ENCODE measurements at places on chromosomes 6 and 20. TPM values are rescaled to one million over a fixed set of nuclear protein-coding genes. Genes with fewer than 3 reads are reported as not detected.

The MCHR2 gene
- total RNA-seq = not detected

The HLA-DMB gene
- 24.8 TPM for total RNA-seq

The SCRT2 gene
- total RNA-seq = not detected

The AKAP7 gene
- total RNA-seq = 2.1 TPM

The RIPPLY2 gene
- total RNA-seq = not detected

The C6orf141 gene
- 22.8 TPM for total RNA-seq

GRCh38 chr6:146968041-146968760, 236.0 kb upstream of the STXBP5 start:
- H3K27ac ChIP-seq = no peak overlapping the region
- H3K4me1 ChIP-seq = no peaks in the 10 kb centered on the region
- no peak for DNase-seq
- H3K4me3 ChIP-seq = no peak overlapping the region

DNA sequence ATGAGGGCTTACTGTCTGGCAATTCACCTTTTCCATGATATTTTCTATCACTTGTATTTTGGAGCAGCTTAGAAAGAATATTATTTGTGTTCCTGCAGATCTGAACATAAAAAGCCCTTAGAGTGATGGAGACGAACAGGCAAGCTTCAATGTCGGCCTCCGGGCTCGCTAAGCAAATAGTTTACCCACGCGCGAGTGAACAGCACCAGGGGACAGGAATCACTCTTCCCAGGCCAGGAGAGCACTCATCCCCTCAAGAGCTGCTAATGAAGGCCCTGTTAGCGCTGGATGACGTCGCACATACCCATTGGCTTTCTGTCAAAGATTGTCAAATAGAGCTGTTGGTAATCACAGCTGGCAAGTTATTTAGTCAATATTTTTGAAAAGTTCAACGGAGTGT, 395.7 kb downstream of the ZFAND3 start:
- DNase-seq = no peak
- H3K4me1 ChIP-seq = peaks cover 5% of the 10 kb centered on the region
- no peaks in the 10 kb centered on the region for H3K27me3 ChIP-seq
- no peak overlapping the region for H3K27ac ChIP-seq

- H3K27me3 ChIP-seq = no peaks in the 10 kb centered on the region
- peak overlapping the region; percentile 70 for H3K4me3 ChIP-seq
- no peak for DNase-seq
- peaks cover 7% of the 10 kb centered on the region for H3K4me1 ChIP-seq
These were observed 30.8 kb downstream of the SF3B5 start for GRCh38 chr6:144064402-144065212.

- no peak overlapping the region for H3K27ac ChIP-seq
- H3K36me3 ChIP-seq = no peaks in the 10 kb centered on the region
- no peaks in the 10 kb centered on the region for H3K4me1 ChIP-seq
- no peak overlapping the region for H3K4me3 ChIP-seq
- H3K27me3 ChIP-seq = peaks cover 8% of the 10 kb centered on the region
These were observed 1.2 kb downstream of the SPDEF start for GRCh38 chr6:34555007-34555322.

- H3K27ac ChIP-seq = no peak overlapping the region
- peaks cover 3% of the 10 kb centered on the region for H3K27me3 ChIP-seq
- H3K36me3 ChIP-seq = no peaks in the 10 kb centered on the region
- no peak overlapping the region for H3K4me3 ChIP-seq
- H3K4me1 ChIP-seq = no peaks in the 10 kb centered on the region
- no peak for DNase-seq
These were observed 212.6 kb downstream of the MAFB start for GRCh38 chr20:40476461-40476860.

GRCh38 chr20:15930311-15931305, 642.6 kb downstream of the KIF16B start:
- H3K27me3 ChIP-seq = no peaks in the 10 kb centered on the region
- no peak for DNase-seq
- no peaks in the 10 kb centered on the region for H3K36me3 ChIP-seq
- H3K27ac ChIP-seq = no peak overlapping the region

DNA sequence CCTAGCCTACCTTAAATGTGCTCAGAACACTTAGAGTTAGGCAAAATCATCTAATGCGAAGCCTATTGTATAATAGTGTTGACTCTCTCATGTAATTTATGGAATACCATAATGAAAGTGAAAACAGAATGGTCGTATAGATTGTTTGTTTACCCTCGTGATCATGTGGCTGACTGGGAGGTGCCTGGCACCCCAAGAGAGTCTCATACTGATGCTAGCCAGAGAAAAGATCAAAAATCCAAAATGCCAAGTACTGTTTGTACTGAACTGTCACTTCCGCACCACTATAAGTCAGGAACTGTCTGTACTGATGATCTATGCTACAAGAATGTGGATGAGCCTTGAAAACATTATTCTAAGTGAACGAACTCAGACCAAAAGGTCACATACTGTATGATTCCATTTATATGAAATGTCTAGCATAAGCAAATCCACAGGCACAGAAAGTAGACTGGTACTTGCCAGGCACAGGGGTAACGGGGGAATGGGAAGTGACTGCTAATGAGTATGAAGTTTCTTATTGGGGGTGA, 22.4 kb downstream of the ZMYND8 start:
- peak overlapping the region; percentile 7 for H3K4me3 ChIP-seq
- no peak for DNase-seq
- H3K27ac ChIP-seq = peak overlapping the region; percentile 85
- H3K27me3 ChIP-seq = no peaks in the 10 kb centered on the region
- peaks cover 28% of the 10 kb centered on the region for H3K4me1 ChIP-seq

- no peaks in the 10 kb centered on the region for H3K27me3 ChIP-seq
- peaks cover 36% of the 10 kb centered on the region for H3K36me3 ChIP-seq
- peak overlapping the region; percentile 34 for H3K27ac ChIP-seq
- H3K4me3 ChIP-seq = no peak overlapping the region
- no peak for DNase-seq
These were observed 29.9 kb downstream of the EZR start for GRCh38 chr6:158789115-158789917.

GRCh38 chr6:15358579-15359327, 112.9 kb downstream of the JARID2 start:
- DNase-seq = no peak
- H3K27ac ChIP-seq = no peak overlapping the region
- no peaks in the 10 kb centered on the region for H3K27me3 ChIP-seq
- H3K4me1 ChIP-seq = peaks cover 5% of the 10 kb centered on the region
- H3K4me3 ChIP-seq = no peak overlapping the region
- H3K36me3 ChIP-seq = no peaks in the 10 kb centered on the region

DNA sequence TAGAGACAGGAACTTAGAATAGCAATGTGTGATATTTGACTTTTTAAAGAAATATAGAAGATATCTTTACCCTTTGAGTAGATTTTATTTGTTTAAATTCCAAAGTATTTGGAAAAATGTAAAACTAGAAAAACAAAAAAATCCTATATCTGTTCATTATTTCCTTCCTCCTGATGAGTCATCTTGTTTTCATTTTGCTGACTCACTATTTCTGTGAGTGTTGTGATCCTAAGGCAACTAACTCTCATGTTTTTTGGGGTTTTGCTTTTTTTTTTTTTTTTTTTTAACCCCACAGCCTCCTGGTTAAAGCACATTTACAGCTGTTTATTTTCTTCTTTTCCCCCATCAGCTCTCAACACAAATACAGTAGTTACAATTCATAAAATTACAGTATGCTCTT, 37.8 kb upstream of the THEMIS start:
- H3K36me3 ChIP-seq = no peaks in the 10 kb centered on the region
- H3K4me1 ChIP-seq = peaks cover 4% of the 10 kb centered on the region
- H3K27ac ChIP-seq = peak overlapping the region; percentile 51
- no peak overlapping the region for H3K4me3 ChIP-seq

GRCh38 chr20:46814366-46815232, 80.0 kb upstream of the EYA2 start:
- no peak for DNase-seq
- H3K27me3 ChIP-seq = peaks cover 3% of the 10 kb centered on the region

DNA sequence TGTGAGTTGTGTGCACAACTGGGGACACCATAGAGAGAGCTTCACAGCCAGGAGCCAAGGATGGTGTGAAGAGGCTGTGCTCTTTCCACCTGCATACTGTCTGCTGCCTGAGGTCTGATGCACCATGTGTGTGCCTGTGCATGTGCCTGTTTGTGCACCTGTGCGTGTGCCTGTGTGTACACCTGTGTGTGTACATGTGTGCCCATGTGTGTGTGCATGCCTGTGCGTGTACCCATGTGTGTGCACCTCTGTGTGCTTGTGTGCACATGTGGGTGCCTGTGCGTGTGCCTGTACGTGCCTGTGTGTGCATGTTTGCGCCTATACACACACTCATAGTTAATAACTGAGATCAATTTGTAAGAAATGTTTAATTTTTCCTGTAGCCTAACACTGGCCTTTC, 51.3 kb downstream of the FAM120B start:
- H3K4me1 ChIP-seq = peaks cover 7% of the 10 kb centered on the region
- peaks cover 9% of the 10 kb centered on the region for H3K36me3 ChIP-seq
- no peak overlapping the region for H3K27ac ChIP-seq
- DNase-seq = no peak
- no peak overlapping the region for H3K4me3 ChIP-seq

- H3K36me3 ChIP-seq = peaks cover 28% of the 10 kb centered on the region
- no peak overlapping the region for H3K4me3 ChIP-seq
- H3K4me1 ChIP-seq = peaks cover 8% of the 10 kb centered on the region
- no peak for DNase-seq
- H3K27me3 ChIP-seq = no peaks in the 10 kb centered on the region
- H3K27ac ChIP-seq = peak overlapping the region; percentile 36
These were observed 68.1 kb upstream of the SLC4A11 start for GRCh38 chr20:3307078-3307477.

DNA sequence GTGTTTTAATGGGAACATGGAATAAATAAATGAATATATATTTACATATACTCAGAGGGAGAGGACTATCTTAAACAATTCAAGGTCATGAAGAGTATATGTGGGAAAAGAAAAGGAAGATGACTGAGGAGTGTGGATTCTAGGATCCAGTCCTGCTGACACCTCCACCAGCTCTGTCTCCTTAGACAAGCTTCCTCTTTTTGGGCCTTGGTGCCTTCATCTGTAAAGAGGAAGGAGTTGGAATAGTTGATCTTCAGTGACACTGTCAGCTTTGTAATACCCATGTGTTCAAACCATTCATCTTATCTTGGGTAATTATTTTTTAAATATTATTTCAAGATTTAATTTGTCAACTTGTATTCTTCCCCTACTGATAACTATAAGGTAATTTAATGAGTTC, 338.0 kb downstream of the ADGRB3 start:
- no peak for DNase-seq
- no peak overlapping the region for H3K27ac ChIP-seq
- no peaks in the 10 kb centered on the region for H3K27me3 ChIP-seq

- H3K4me1 ChIP-seq = peaks cover 16% of the 10 kb centered on the region
- DNase-seq = no peak
- H3K36me3 ChIP-seq = no peaks in the 10 kb centered on the region
These were observed 72.9 kb downstream of the SNX5 start for GRCh38 chr20:17895641-17896171.

GRCh38 chr6:143952060-143952778, 55.8 kb downstream of the PLAGL1 start:
- no peak overlapping the region for H3K4me3 ChIP-seq
- no peaks in the 10 kb centered on the region for H3K36me3 ChIP-seq
- H3K27me3 ChIP-seq = no peaks in the 10 kb centered on the region
- H3K4me1 ChIP-seq = no peaks in the 10 kb centered on the region
- DNase-seq = no peak
- H3K27ac ChIP-seq = no peak overlapping the region

DNA sequence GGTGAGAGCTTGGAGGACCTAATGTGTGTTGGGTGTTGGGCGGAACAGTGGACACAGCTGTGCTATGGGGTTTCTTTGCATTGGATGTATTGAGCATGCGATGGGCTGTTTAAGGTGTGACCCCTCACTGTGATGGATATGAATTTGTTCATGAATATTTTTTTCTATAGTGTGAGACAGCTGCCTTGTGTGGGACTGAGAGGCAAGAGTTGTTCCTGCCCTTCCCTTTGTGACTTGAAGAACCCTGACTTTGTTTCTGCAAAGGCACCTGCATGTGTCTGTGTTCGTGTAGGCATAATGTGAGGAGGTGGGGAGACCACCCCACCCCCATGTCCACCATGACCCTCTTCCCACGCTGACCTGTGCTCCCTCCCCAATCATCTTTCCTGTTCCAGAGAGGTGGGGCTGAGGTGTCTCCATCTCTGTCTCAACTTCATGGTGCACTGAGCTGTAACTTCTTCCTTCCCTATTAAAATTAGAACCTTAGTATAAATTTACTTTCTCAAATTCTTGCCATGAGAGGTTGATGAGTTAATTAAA, 3.0 kb downstream of the HLA-A start:
- no peaks in the 10 kb centered on the region for H3K36me3 ChIP-seq
- DNase-seq = no peak
- no peak overlapping the region for H3K27ac ChIP-seq
- H3K27me3 ChIP-seq = no peaks in the 10 kb centered on the region

DNA sequence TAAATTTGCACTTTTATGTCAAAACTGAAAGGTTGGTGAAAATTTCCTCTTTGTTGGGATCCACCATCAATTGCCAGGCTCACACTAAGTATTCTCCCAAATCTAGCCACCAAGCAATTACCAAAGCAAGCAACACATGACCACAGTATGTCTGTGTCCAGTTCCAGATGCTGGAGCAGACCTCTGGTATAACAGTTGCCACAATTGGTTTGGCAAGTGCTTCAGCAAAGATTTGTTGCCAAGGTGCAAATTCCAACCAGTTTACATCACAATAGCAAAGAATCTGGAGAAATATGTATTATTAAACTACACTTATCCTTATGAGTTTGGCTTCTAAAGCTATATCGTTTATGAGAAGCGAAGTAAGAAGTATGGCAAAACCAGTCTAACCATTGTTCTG, 6.4 kb downstream of the GTF2H5 start:
- H3K27me3 ChIP-seq = no peaks in the 10 kb centered on the region
- no peak for DNase-seq
- H3K27ac ChIP-seq = no peak overlapping the region
- H3K4me1 ChIP-seq = peaks cover 25% of the 10 kb centered on the region
- H3K4me3 ChIP-seq = no peak overlapping the region
- H3K36me3 ChIP-seq = no peaks in the 10 kb centered on the region

DNA sequence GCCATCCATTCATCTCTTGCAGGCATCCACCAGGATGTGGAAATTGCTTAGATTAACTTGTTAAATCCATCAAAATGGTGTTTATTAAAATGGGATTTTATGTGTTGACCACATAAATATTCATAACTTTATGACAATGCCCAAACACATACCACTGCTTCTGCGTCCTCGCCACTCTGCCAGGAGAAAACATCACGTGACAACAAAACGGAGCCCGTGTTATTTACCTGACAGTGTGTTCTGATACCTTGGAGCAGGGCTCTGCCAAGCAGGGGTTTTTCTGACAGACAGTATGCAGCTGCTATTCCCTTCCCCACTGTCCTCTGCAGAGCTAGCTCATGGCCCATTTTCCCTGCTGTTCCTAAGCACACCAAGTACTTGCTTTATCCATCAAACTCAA, 279.5 kb upstream of the CHD6 start:
- no peak for DNase-seq
- no peak overlapping the region for H3K4me3 ChIP-seq
- H3K4me1 ChIP-seq = no peaks in the 10 kb centered on the region
- no peak overlapping the region for H3K27ac ChIP-seq
- H3K27me3 ChIP-seq = no peaks in the 10 kb centered on the region

- H3K4me3 ChIP-seq = no peak overlapping the region
- DNase-seq = peak; percentile 27
- peaks cover 8% of the 10 kb centered on the region for H3K36me3 ChIP-seq
- peaks cover 12% of the 10 kb centered on the region for H3K4me1 ChIP-seq
- H3K27ac ChIP-seq = peak overlapping the region; percentile 64
These were observed 5.4 kb upstream of the RAB44 start for GRCh38 chr6:36692220-36692619.
